ENCODE measurements at places on chromosomes 12 and 14.

GRCh38 chr12:31234955-31235867 lies 90.7 kb downstream of the SINHCAF start:
- DNase-seq = peak; percentile 55

- no peak for DNase-seq
These were observed 3.8 kb downstream of the KRT8 start for GRCh38 chr12:52900896-52901714.

DNA sequence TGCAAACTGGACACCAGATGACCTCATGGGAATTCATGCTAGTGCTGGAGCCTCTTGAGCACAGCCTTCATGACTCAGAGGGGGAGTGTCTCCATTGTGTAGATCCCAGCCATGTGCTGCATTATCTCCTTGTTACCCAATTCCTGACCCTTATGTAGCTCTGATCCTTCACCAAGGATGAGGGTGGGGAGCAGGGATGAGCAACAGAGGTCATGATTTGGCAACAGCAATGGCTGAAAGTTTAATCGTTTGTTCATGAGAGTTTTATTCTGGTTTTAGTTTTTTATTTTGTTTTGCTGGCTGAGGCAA lies 9.5 kb upstream of the BDKRB1 start:
- no peak for DNase-seq

DNA sequence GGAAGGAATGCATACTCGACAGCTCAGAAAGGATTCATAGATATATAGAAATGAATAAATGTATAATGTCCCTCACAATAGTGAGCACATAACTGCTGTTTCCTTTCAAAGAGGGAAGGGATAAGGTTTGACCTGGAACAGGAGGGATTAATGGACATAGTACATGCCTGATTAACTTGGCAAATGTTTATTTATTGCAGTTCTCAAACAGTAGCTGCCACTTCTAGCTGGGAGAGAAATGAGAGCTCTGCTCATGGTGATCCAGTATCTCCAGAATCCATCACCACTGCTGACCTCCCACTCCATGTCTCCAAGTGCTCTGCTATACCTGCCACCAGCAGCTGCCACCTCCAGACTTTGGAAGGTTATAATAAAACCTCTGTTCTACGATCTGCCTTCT lies 108.1 kb downstream of the LRIG3 start:
- DNase-seq = no peak

DNA sequence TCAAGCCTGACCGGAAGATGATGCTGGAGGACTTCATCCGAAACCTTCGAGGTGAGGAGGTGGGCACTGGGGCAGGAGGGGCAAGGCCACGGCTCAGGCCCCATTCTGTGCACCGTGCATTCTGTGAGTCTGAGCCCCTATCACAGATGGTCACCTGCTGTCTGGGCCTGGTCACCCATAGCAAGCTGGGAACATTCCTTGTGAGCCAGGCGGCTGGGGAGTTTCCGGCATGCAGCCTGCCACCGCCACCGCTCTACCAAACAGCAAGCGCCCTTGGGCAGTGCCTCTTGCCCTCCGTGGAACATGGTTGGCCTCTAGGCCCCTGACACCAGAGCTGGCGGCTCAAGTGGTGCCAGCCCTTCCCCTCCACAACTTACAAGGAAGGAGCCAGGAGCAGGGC lies 56.3 kb downstream of the SLC6A12 start:
- no peak for DNase-seq

- DNase-seq = no peak
These were observed 15.3 kb upstream of the KICS2 start for GRCh38 chr12:64237382-64237781.

DNA sequence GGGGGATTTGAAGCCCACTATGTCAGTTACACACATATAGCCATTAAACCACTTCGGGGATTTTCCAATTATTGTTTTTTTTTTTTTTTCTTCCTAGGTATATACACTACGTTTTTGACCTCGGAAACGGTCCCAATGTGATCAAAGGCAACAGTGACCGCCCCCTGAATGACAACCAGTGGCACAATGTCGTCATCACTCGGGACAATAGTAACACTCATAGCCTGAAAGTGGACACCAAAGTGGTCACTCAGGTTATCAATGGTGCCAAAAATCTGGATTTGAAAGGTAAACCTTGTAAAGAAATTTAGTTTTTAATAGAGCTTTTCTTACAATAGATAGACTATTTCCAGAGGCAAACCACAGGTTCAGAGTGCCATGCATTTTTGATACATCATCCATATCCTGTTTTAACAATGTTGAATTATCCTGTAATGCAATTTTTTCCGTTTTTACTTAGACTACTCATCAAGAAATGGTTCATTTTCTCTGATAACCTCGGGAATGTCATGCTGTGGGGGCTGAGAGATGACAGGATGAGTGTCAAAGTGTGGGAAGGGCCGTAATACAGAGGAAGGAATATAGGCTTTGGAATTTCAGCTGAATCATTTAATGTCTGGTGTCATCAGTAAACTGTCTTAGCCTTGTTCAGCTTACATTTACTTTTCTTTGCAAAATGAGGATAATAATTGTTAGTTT lies 797.1 kb downstream of the NRXN3 start:
- no peak for DNase-seq

DNA sequence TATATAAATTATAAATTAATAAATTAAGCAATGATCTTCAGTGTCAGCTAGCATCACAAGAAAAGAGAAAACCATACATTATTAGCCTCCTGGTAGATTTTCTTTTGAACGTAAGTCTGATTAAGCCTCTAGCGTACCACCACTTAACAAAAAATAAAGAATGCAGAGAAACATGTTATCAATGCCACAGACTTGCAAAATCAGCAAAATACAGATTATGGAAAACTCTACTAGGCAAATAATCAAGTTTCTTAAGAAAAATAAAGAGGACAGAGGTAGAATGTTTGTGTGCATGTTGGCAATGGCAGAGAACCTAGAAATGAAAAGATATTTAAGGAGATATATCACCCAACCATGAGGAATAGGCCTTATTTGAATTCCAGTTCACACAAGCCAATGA lies 8.4 kb upstream of the SRRM4 start:
- no peak for DNase-seq

All from hematopoietic multipotent progenitor cell treated with erythropoietin and hydrocortisone succinate and interleukin-3 and kit ligand, for 4 days (in vitro differentiated cells).